Anterior cingulate cortex (tissue), 58 donors: ENCODE measurements at places on chromosomes 4 and X.

DNA sequence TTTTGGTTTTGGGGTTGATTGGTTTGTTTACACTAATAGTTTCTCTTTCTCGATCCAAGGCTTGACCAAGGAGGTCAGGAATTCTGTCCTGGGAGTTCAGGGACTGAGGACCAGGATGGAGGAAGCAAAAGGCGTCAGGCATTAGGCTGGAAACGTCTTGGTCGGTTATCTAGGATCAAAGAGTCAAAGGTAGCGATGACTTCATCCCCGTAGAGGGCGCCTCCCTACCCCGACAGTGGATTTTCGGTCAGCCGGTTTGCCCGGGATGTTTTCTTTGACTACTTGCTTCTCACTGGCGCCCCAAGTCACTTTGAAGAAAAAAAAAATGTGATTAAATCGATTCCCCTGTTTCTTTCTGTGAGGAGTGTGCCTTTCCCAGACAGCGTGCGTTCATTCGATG lies 980 bp upstream of the FHDC1 start:
- no peak for DNase-seq

DNA sequence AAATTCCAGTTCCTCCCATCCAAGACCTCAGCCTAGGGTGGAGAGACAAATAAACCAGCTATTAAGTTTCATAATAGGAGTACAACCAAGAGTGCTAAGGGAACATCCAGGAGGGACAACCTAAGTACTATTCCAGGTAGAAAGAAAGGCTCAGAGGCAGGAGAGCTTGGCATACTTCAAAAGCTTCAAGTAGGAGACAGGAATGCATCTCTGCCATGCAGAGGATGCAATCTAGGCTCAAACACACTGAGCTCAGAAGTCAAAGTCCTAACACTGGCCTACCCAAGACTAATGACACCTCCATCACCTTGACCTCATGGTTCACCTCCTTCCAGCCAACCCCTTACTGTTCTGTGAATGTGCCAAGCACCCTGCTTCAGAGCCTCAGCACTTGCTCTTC lies 8.1 kb downstream of the WDFY3 start:
- no peak for DNase-seq

- no peak for DNase-seq
Observed at GRCh38 chrX:32545101-32545500, 666.2 kb downstream of the DMD start.

DNA sequence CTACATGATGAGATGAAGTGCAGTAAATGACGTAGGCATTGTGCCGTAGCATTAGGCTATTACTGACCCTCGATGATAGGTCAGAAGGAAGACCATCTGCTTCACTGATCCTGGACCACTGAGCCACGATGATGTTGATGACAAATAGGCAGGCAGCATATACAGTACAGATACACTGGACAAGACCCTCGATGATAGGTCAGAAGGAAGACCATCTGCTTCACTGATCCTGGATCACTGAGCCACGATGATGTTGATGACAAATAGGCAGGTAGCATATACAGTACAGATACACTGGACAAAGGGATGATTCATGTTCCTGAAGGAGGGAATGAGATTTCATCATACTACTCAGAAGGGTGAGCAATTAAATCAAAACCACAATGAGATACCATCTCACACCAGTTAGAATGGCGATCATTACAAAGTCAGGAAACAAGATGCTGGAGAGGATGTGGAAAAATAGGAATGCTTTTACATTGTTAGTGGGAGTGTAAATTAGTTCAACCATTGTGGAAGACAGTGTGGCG lies 50.9 kb downstream of the BEND4 start:
- DNase-seq: no peak

GRCh38 chr4:76892001-76892400 lies 5.9 kb downstream of the SOWAHB start:
- DNase-seq: no peak

GRCh38 chr4:123787512-123788080 lies 391.0 kb downstream of the SPRY1 start:
- no peak for DNase-seq

- no peak for DNase-seq
Observed at GRCh38 chr4:135239964-135240363, 1038.4 kb upstream of the PABPC4L start.

GRCh38 chr4:10336471-10336870 lies 120.8 kb downstream of the ZNF518B start:
- no peak for DNase-seq

GRCh38 chrX:2967998-2968909 lies 38.1 kb upstream of the ARSH start:
- peak; percentile 8 for DNase-seq

DNA sequence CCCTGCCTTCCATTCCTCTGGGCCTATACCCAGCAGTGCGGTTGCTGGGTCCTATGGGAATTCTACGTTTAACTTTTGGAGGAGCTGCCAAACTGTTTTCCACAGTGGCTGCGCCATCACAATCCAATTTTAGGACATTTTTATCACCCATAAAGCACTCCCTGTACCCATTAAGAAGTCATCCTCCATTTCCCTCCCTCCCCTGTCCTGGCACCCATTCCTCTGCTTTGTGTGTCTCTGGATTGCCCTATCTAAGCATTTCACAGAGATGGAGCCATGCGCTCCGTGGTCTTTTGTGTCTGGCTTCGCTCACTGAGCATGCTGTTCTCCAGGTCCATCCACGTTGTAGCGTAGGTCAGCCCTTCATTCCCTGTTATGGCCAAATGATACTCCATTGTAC lies 1.7 kb upstream of the OPN1LW start:
- DNase-seq: no peak

DNA sequence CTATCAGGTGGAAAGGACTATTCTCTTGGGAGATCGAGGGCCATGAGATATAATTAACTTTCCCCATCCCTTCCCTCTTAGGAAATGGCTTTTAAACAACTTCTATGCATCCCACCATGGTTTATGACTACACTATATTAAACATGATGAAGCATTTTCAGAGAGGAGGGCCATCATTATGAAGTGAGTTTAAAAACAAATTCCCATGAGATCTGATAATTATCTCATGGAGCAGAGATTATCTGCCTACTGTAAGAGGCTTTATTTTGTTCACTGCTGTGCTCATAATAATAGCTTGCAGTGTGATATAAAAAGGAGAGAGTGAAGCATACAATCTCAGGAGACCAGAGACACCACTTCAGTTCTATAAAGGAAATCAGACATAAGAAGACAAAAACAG lies 330.5 kb upstream of the ZFP42 start:
- DNase-seq: no peak

- no peak for DNase-seq
Observed at GRCh38 chrX:36898301-36898700, 109.9 kb upstream of the FAM47C start.

DNA sequence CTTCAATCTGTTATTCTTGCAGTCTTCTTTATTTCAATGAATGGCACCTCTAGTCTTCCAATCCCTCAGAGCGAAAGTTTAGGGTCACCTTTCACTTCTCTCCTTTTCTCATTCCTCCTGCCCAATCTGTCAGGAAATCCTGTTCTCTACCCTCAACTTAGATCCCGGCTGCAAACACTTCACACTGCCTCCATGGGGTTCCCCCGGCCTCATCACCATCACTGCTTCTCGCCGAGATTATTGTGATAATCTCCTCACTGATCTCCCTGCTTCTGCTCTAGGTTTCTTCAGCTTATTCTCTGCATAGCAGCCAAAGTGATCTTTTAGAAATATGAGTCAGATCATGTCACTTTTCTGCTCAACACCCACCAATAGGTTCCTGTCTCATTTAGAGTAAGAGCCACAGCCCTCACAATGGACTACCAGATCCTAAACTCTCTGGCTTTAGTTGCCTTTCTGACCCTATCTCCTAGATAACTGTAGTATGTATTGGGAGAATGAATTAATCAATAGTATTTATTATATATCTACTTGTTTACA lies 43.6 kb upstream of the TBC1D9 start:
- DNase-seq: no peak

DNA sequence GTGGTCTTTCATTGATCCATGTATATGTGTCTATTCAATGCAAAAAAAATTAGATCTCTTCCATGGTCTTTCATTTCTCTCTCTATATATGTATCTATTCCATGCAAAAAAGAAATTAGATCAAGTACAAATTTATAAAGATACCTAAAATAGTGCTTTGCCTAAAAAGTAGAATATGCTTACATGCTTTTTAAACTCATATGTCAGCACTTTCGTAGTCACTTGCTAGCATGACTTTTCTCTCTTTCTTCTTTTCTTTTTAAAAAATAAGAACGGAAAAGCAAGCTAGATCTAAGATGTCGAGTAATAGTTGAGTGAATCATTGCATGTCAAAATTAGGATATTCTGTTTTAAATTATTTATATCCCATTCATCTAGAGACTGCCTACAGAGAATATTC lies 50.9 kb downstream of the PKD2 start:
- DNase-seq: no peak

- DNase-seq: no peak
Observed at GRCh38 chr4:123843137-123843536, 446.5 kb downstream of the SPRY1 start.

DNA sequence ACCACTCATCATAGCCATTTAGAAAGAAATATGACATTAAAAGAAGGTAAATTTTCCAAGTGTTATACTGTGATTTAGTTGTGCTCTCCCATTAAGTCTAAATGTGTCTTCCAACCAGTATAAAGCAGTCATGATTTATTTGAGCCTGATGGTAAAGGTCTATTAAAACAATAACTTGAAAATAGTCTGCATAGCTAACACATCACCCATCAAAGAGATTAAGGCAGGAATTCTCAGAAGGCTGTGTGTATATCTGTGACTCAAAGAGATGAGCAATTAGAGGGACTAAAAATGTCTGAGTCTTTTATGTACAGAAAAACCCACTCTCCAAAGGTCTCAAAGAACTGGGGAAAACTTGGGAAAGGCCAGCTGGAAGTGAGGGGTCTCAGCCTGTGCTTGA lies 70.3 kb upstream of the IQCM start:
- DNase-seq: no peak

- DNase-seq: no peak
Observed at GRCh38 chr4:21954916-21955315, 6.3 kb upstream of the KCNIP4 start.

- no peak for DNase-seq
Observed at GRCh38 chr4:108607079-108607815, 13.1 kb upstream of the RPL34 start.

GRCh38 chr4:8727546-8728510 lies 135.3 kb downstream of the CPZ start:
- DNase-seq: no peak

DNA sequence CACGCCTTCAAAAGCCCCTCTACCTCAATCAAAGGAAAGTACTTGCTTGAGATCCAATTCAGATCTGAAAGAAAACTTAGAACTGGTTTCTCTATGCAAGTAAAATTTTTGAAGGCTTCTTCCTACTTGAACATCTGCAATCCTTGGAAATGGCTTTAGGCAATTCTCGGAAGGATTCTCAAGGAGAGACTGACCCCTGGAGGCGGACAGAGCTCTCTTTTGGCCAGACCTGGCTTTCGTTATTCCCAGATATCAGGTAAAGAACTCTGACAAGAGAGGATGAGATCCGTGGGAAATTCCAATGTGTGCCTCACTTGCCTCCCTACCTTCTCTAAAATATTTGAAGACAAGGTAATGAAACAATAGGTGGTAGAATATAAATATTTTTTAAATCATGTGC lies 670.3 kb upstream of the FAM241A start:
- DNase-seq: no peak

GRCh38 chr4:153790962-153791551 lies 2.2 kb upstream of the SFRP2 start:
- no peak for DNase-seq

GRCh38 chr4:113043591-113043990 lies 5.9 kb upstream of the ANK2 start:
- no peak for DNase-seq

DNA sequence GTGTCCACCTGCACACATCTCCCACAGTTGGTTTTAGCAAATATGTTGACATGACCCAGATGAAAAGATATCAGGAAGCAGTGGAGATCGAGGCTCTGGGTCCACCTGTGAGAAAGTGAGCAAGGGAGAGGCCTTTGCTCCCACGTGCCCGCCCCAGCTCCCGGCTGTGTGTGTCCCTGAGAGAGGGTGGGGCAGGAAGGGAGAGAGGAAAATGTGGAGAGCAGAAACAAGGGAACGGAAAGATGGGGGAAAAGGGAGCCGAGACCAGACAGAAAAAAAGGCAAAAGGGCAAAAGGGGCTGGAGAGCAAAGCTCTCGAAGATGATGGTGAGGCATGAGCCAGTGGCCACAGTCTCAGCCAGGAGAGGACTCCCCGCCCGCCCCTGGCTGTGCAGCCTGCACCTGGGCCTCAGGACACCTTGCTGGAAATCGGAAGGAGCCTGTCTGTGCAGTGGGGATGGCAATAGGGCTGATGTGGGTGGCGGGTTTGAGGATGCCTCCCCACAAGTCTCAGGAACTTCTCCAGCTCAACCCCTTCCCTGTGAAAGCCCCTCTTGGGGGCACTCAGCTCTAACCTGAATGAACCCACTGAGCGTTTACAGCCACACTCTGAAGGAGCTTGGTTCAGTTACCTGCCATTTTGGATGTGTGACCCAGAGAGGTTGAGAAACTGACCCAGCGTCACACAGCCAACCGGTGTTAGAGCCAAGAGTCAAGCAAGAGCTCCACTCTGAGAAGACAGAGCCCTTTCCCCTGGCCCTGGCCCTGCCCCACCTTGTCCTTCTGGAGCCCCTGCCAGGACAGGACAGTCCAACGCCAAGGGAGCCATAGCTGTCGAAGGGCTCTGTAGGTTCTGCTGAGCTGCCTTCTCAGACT lies 20.3 kb upstream of the MSX1 start:
- DNase-seq: no peak

GRCh38 chr4:184200296-184200695 lies 17.4 kb downstream of the ENPP6 start:
- no peak for DNase-seq

DNA sequence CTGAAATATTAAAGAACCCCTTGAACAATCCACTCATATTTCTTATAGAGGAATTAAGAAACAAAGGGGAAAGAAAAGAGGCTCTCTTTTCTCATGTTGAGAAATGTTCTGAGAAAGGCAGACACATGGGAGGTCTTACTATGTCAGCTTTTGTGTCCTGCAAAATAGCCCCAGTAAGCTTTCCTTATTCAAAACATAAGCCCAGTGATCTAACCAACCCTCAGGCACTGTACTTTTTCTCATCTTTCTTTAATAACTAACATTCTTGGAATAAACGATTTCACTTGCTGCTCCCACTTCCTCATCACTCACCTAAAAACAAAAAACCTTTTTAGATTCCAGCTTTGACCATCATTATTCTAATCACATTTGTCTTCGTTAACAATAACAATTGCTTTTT lies 115.9 kb downstream of the GLRA3 start:
- no peak for DNase-seq

DNA sequence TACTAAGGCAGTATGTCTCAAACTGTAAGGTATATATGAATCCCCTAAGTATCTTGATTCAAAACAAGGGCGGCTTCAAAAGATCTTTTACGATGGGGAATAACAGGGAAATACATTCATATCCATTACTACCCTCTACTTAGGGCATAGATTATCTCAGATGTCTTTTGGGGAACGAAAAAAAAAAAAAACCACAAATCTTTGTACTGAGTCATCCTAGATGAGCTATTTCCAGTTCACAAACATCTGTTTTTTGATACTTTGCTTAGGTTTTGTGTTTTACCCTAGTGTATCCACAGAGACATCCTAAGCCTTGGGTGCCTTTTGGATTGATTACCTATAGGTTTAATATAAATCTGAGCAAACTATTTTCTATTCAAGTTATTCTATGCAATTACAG lies 457.2 kb downstream of the NLGN4X start:
- DNase-seq: no peak

- no peak for DNase-seq
Observed at GRCh38 chr4:151957153-151957552, 196.3 kb upstream of the GATB start.
